Stimulated activated CD8-positive, alpha-beta memory T cell treated with anti-CD3 and anti-CD28 coated beads, Interleukin-12 subunit alpha, Interleukin-12 subunit beta, amount 100 ng/mL, for 4 hours (primary cell): ENCODE measurements at places on chromosomes 1 and 21.

DNA sequence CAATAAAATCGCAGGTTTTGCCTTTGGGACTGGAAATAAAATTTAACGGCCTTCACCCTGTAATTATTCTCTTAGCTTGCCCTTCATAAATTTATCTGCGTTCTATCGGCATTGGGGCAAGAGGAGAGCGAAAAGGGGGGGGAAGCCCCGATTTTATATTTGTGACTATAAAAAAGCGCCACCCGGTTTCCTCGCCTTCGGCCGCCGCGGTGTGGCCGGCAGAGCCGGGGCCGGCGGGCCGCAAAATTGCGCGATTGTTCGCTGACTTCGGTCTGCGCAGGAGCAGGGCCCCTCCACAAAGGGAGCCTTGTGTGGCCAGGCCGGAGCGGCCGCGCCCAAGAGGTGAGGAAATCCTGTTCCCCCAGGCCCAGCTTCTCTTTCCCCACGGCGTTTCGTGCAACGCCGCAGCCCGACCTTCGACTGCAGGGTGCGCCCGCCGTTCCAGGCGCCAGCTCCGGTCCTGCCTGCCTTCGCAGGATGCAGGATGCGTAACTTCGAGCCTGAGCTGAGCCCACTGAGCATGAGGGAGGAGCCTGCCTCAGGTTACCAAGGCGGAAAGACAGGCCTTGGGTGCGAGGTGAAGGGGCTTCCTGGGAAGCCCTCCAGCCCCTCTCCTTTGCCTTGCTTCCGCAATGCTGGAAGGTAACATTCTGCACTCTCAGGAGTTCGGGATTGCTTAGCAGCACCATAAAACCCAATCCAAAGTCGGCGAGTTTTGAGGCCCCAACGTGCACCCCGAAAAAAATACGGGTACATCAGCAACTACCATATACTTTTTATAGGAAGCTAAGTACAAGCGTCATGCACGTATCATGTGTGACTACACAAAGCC lies 4.9 kb upstream of the TBX15 start:
- no peak for DNase-seq

DNA sequence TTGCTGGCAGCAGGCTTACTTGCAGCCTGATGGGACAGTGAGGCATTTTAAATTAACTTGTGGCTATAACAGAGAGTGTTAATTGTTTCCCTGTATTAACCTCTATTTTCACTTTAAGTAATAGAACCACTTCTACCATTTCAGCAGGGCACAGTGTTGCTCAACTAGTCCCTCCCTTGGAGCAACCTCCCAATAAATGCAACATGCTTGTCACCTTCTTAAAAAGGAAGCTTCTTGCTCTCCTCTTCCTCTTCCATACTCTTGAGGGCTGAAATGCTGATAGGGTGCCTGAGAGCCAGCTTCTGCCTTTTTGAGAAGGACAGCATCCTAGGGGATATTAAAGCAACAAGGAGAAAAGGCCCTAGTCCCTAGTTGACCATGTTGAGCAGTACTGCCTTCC lies 52.1 kb downstream of the C4BPA start:
- no peak for DNase-seq

GRCh38 chr1:212242288-212242984 lies 42.8 kb upstream of the PPP2R5A start:
- DNase-seq, result no peak

- DNase-seq, result no peak
Observed at GRCh38 chr1:153253693-153254092, 5.8 kb upstream of the LORICRIN start.

- DNase-seq, result no peak
Observed at GRCh38 chr1:12741946-12742345, 4.1 kb upstream of the CFAP107 start.

DNA sequence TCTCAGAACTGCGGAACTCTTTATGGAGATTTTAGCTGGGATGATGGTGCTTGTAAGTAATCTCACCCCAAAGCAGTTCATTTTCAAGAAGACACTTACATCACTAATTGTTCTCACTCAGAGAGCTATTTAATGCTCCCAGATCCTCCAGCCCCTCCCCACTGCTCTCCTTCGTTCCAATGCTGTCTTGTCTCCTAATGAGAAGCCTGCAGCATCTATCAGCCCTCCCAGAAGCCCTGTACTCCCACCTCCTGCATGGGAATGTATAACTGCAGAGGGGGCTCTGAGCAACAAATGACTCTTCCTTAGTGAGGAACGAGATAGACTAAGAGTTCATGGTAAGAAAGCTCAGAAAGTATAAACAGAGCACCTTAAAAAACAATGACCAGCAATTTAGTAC lies 377.4 kb upstream of the RUNX1 start:
- no peak for DNase-seq

DNA sequence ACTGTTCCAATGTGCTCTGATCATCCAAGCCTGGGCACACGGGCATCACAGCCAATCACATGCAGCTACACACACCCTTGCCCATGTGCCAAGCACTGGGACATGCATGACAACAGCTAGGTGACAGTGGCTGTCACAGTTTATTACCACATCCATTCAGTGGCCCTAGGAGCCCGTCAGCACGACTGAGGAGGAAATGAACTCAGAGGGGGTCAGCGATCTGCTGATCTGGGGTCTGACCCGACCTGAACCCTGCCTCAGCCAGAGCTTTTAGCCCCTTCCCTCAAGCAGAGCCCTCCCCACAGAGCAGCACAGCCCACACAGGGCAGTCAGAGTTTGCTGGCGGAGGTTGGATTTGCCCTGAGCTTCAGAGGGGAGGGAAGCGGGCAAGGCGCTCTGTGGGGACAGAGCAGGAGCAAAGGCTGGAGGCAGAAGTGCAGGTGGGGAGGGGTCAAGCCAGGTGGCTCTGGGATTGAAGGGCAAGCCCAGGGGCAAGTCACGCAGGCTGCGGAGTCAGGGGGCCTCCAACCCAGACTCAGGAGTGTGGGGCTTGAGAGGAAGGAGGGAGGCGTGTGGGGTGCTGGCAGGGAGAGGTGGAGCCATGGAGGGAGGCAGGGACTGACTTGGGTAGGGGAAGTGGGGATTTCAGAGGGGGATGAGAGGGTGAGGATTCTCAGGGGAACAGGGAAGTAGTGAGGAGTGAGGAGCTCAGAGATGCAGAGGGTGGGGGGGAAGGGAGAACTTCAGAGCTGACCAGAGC lies 10.4 kb downstream of the SH3BGRL3 start:
- DNase-seq, result no peak

DNA sequence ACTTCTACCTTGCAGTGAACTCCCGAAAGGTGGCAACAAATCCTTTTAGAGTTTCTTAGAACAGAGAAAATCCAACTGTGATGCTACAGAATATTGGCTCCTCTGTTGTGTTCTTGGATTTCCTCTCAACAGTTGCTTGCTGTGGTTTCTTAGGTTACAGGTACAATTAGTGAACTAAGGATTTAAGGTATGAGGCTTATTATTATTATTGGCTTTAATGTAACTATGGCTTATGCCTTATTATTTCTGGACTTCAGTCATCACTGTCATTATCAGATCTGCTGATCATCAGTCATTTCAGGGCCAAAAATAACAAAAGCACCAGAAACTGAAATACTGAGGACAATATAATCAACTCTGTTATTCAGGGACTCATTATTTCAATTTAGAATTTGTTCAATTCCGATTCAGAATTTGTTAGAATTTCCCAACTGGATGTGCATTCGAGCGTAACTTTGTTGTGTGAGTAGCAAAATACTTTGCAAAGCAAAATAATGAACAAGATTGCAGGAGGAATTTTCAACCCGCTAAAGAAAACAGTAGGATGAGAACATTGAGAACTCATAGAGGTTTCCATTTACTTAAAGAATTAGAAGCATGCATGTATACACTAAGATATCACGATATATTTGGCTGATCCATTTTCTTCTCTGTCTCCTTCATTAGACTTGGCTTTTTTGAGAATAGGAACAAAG lies 65.5 kb upstream of the AK4 start:
- DNase-seq, result no peak

DNA sequence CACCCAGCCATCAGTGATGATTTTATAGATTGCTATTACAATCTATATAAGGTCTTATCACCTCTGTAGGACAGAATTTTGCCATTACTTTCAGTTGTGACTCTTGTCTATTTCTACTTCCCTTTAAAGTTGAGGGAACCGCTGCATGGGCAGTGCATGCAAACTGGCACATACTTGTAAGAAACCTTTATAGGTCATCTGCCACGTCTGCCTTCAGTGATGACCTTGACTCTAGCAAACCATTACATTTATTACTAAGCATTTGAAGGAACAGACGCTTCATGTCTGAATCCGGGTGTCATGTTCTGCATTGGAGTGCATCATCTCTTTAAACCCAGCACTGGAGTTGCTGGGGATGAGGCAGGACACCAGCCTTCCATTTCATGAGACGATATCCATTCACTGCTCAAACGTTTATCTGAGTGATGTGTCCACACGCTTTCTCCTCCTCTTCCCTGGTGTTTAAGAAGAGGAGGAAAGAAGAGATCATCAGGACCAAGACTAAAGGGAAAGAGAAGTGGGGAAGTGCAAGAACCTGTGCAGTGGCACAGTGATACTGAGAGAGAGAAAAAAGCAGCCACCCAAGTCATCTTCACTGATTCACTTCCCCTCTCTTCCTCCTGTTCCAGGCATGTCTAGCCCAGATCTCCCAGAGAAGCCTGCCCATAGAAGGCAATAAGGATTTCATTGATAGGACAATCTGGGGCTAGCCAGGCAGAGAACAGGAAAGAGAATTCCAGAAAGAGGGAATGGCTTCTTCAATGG lies 14.1 kb downstream of the CCSAP start:
- DNase-seq, result no peak

DNA sequence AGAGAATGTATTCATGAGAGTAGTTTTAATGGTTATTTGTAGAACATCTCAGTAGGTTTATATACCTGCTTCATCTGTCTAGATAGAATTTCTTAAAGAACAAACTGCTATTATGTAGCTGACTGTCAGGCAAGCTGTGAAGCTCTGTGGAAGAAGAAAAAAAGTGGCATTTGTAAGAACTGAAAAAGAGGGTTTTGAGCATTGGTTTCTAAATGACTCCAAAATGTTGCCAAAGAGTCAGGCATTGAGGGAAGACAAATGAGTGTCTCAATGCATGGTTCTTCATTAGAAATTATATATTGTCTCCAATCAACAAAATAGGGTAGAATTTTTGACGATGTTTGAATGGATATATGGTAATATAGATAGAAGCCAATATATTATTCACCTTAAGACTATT lies 1276.1 kb downstream of the KCNT2 start:
- no peak for DNase-seq

DNA sequence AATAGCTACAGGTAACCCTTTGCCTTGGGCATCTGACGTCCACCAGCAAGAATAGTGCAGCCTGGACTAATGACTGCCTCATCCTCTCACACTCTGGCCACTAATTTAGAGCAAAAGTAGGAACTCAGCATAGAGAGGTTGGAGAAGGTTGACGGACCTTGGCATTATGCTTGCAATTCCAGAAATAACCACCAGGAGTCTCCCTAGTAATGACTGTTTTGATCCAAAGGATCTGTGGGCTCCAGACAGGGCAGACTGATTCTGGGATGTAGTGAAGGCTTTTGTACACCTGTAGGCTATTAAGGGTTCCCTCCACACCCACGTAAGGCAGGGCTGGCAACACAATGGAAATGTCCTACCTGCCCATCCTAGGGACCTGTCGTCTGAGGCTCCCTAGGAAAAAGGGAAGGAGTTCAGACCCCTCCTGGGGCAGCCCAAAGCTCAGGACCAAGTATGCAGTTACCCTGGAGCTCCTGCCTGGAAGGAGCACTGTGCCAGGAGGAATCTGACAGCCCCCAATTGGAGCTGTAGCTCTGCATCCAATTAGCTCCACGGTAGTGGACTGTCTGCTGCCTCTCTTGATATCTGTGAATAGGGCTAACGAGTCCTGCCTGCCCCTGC lies 91.0 kb upstream of the TMEM51 start:
- DNase-seq, result no peak

GRCh38 chr1:200415227-200415626 lies 5.4 kb upstream of the ZNF281 start:
- no peak for DNase-seq

- DNase-seq, result no peak
Observed at GRCh38 chr1:227780101-227781044, 35.1 kb upstream of the PRSS38 start.

DNA sequence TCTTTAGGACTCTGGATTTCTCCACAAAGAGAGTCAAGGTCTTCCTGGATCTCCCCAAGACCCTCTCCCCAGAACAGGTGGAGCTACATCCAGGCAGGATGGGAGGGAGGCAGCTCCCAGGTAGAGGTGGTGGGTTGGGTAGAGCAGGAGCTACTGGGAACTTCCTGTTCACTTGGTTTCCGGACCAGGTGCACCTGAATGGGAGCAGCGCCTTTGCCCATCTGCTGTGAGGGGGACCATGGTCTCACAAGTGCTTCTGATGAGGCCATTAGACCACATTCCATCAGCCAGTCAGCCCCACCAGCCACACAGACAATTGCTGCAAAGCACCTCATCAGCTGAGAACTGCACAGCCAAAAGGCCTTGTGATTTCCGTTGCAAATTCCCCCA lies 188.8 kb downstream of the MATN1 start:
- DNase-seq, result no peak

- DNase-seq, result no peak
Observed at GRCh38 chr1:115170961-115171392, 81.7 kb upstream of the TSPAN2 start.

DNA sequence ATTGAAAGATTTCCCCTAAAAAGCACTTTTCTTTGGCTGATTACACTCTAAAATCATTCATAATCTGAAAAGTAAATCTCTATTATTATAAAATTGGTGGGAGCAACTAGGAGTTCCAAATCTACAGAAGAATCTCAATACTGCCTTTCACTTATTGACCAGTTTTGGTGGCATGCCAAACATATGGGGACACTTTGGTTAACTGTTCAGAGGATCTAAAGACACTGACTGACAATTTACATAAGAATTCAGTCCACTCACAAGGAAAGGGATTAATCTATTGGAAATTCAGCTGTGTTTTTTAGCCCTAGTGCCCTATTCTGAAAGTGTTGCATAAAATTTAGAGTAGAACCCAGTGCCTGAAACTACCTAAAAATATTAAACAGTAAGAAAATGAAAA lies 113.6 kb downstream of the LRRC40 start:
- no peak for DNase-seq

GRCh38 chr21:42341776-42342542 lies 8.8 kb downstream of the TFF2 start:
- no peak for DNase-seq

GRCh38 chr1:229266274-229266673 lies 4.6 kb upstream of the RAB4A start:
- no peak for DNase-seq

GRCh38 chr21:29196670-29197191 lies 66.3 kb downstream of the MAP3K7CL start:
- DNase-seq, result no peak

GRCh38 chr1:64087768-64088167 lies 115.7 kb upstream of the UBE2U start:
- no peak for DNase-seq

DNA sequence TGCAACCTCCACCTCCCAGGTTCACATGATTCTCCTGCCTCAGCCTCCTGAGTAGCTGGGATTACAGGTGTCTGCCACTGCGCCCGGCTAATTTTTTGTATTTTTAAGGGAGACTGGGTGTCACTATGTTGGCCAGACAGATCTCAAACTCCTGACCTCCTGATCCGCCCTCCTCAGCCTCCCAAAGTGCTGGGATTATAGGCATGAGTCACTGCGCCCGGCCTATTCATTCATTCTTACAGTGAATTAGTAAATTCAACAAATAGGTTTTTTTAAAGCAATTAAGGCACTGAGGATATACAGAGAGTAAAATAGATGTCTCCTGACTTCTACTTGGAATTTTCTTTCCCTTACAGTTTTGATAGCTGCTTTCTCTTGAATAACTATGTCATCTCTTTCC lies 43.5 kb downstream of the CDC42 start:
- no peak for DNase-seq

- DNase-seq, result no peak
Observed at GRCh38 chr1:53552981-53553733, 94.0 kb downstream of the DMRTB1 start.
